HT1080 (cell line): ENCODE measurements at places on chromosomes 16 and 17. TPM values are rescaled to one million over a fixed set of nuclear protein-coding genes. Genes with fewer than 3 reads are reported as not detected.

DNA sequence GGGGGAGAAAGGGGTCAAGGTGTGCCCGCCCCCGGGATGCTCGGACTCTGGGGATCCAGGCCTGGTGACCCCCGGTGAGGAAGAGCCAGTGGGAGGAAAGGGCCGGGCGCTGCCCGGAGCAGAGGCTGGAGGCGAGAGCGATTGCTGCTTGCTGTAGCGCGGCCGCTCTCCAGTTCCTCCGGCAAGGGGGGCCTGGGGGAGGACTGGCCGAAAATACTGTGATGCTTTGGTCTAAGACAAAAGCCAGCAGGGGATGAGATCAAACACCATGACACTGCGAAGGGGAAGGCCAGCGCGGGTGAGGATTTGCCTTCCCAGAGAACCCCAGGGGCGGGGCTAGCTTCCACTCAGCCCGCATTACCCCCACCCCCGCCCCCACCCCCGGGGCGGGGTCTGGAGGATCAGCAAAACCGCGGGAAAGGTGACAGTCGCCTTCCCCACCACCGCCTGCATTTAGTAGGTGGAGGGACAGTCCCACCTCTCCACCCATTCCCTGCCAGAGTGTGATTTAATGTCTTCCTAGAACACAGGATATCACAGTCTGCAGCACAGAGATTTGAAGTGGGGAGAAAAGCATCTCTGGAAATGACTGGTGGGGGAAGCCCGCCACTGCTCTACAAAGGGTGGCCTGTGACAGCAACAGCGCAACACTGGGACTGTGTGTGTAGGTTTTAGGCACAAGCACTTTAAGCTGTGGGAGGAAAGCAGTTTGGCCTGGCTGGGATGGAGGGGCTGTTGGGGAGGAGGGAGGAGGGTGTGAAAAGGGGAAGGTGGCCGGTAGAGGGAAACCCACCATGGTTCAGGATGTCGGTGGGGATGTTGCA, 25.7 kb downstream of the MRC2 start:
- DNase-seq = no peak

DNA sequence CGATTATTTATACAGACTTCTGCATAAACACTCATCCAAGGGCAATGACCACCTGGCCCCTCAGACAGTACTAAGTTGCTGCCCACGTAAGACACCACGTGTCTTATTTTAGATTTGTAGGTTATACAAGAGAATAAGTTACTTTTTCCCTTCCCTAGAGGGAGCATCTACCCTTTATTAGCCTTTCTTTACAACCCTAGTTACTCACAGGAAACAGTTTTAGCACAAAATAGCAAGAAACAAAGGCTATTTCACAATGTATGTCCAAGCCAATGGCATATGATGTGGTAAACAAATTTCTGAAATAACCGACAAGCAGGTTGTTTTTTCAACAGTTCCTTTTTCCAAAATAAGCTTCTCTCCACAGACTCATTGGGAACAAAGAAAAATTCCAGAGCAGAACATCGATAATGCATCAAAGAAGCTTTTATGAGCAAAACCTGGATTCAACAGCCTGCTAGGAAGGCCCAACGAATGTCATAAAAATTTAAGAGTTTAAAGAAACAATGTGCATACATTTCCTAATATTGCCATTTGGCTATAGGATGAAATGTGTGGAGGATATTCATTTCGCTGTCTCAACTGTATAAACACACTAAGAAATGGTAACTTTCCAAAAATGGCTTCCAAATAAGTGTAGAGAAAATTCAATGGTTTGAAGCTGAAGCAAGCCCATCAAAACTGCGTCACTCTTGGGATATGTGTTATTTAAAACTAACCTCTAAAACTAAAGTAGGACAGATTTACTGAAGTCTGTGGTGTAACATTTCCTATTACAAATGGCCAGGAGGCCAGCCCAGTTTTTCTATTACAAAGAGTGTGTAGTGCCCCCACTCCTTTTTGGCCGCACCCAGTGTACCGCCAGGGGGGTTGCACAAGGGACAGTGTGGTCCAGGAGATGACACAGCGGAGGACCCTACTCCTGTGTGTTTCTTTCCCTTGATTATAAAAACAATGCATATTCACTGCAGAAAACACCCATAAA, 50.4 kb upstream of the ERN1 start:
- no peak for DNase-seq

Gene MYO15A
- total RNA-seq = not detected in 2 replicates

Gene FNDC8
- not detected in 2 replicates for total RNA-seq

- DNase-seq = peak; percentile 26
Measured at GRCh38 chr16:27289669-27290068, 21.1 kb upstream of the NSMCE1 start.

Gene LMF1
- total RNA-seq = not detected in 2 replicates

DNA sequence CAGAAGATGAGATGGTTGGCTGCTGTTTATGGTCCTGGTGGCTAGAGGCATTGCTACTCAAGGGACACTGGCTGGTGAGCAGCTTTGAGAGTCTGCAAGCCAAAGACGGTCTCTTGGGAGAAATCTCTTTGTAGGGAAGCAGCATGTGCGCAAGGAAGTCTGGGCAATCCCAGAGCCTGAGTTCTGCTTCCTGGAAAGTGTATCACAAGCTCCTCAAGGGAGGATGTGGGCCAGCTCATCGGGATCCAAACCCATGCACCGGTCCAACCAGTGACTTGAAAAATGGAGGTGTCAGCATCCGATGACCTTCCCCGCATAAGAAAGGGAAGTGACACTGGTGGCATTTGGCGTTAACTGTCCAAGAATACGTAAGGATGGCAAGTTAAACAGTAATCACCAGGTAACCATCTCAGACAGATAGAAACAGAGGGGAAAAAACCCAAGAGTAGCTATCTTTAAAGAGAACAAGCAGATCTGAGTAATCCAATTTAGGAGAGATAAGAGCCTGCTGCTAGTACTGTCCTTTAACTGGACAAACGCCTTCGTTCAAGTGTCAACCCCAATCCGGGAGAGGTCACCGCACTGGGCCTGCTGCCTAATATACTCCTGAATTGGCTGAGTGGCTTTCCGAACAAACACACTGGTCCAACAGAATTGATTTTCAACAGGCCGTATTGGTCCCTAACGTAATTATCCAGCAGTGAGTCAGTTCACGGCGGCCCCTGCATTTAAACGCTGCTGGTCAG, 303.0 kb upstream of the ZFHX3 start:
- no peak for DNase-seq

DNA sequence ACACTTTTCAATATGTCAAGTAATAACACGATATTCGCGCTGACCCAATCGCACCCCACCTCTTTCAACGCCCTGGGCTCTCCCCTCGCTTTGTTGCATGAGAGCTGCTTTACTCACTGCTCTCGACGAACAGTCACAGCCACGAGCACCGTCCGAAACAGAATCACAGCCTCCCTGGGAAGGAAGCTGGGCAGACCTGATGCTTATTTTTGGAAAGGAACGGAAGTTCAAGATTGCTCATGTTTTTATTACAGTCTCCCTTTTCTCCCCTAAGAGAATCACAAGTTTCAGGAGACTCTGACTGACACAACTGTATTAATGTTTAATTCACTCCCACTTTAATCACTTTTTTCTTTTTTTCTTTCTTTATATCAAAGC, 67.8 kb downstream of the ANKRD11 start:
- peak; percentile 82 for DNase-seq

- peak; percentile 89 for DNase-seq
Measured at GRCh38 chr17:69492410-69493071, 78.0 kb downstream of the MAP2K6 start.

Gene SOST
- total RNA-seq = not detected in 2 replicates

GRCh38 chr17:2183346-2183745, 120.2 kb downstream of the SMG6 start:
- DNase-seq = no peak

Gene LRRC37A3
- total RNA-seq = 1.3 and 2.0 TPM in 2 replicates

DNA sequence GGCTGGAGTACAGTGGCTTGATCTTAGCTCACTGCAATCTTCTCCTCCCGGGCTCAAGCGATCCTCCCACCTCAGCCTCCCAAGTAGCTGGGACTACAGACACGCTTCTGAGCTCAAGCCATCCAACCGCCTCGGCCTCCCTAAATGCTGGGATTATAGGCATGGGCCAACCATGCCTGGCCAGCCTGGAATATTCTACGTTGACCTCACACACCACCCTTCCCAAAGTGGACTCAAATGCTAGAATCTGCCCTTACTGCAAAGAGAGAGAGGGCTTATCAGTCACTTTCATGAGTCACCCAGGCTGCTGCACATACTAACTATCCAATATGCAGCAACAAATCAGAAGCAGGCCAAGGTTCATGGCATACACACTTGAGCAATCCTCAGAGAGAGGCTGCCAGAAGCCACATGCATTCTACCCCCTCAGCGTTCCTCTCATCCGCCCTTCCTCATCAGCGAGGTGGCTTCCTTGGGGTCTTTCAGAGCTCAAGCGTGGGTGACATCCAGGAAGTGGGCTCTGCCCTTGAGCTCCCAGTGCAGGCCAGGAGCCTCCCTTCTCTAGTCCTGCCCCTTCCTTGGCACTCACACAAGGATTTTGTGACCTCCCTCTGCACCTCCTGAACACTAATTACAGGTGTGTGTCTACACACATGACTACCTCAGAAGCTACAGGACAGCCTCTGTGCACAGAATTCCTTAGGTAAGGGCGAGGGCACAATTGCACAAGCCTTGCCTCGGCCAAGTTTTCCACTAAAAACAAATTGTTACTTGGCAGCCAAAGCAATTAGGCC, 24.8 kb upstream of the SIAH1 start:
- peak; percentile 78 for DNase-seq

Gene ITGAX
- 2.1 and 2.7 TPM in 2 replicates for total RNA-seq

DNA sequence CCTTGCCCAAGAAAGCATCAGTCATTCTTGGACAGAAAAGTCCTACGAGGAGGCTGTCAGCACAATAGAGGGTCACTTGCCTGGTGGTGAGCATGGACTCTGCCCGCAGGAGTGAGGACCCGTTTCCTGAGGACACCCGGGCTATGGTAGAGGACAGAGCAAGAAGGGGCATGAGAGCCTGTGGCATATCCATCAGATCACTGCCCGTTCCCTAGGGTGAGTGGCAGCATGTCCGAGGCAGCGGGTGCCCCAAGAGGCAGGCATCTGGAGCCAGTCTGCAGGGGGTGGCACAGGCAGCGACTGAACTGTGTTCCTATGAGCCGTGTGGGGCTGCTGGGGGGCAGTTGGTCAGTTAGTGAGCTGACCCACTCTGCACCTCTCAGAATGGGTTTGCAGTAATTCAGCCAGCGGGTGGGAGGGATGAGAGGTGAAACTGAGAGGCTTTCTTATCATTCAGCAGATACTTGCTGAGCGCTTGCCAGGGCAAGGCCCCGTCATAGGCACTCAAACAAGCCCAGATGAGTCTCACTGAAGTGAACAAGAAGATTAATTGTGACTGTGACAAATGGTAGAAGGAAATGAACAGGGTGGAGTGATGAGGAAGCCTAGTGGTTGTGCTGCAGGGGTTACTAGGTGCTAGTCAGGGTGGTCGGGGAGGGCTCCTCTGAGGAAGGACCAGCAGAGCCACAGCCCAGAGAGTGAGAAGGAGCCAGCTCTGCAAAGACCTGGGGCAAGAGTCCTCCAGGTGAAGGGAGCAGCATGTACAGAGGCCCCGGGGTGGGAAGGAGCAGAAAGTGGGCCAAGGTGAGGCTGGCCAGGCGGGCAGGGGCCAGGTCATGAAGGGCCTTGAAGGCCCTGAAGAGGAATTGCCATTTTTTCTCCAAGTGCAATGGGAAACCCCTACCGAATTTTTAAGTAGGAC, 87.9 kb downstream of the CLEC16A start:
- DNase-seq = no peak

DNA sequence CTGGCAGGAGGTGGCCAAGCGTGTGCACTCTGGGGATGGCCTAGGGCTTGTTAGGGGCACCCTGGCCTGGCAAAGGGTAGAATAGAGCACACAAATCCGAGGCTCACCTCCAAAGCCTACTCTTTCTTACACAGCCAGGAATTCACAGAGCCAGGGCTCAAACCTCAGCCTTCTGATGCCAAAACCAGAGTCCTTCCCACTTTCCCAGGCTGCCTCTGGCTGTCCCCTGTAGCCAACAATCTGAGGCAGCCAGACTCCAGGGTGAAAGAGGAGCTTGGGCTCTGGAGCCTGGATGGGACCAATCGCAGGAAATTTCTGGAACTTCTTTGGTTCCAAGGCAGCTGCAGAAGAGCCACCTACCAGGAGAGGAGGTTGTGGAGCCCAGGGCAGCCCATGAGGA, 127.9 kb downstream of the COPRS start:
- DNase-seq = no peak

DNA sequence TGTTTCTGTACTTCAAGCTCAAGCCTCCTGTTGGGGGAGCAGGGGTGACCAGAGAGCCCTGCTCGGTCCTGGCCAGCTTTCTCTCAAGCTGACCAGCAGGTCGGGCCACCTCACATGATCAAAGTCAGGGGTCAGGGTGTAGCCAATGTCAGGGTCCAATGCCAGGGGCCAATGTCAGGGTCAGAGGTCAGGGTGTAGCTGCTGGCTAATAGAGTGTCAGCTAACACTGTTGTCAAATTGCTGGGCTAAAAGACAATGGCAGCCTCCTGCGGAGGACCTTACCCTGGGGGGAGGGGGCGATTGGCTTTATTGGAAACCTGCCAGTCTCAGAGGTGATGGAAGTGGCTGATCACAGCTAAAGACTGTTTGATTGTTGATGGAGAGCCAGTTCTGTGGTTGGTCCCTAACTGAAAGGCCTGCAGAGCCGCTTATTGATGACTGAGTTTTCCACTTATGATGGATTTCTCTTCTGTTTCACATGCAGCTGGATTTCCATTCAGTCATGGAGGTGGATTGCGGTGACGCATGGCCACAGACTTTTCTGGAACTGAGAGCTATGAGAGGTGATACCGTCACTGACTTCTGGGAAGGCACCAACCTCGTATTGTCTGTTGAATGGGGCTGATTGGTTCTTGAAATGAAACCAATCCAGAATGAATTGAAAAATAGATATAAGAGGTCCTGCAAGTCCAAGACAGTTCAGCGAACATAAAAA, 97.4 kb upstream of the ZFHX3 start:
- no peak for DNase-seq

Gene TNFRSF17
- not detected in 2 replicates for total RNA-seq

Gene GLOD4
- total RNA-seq = 46.7 and 59.4 TPM in 2 replicates

GRCh38 chr16:84643180-84643583, 5.1 kb upstream of the KLHL36 start:
- DNase-seq = peak; percentile 49

- peak; percentile 56 for DNase-seq
Measured at GRCh38 chr17:9729034-9729650, 62.2 kb downstream of the DHRS7C start.

GRCh38 chr16:9176547-9177418, 85.3 kb downstream of the HAPSTR1 start:
- no peak for DNase-seq
